ENCODE measurements at places on chromosomes 3 and 15.

- peak; percentile 38 for DNase-seq
These were observed 44.0 kb downstream of the MFSD1 start for GRCh38 chr3:158845765-158846350.

DNA sequence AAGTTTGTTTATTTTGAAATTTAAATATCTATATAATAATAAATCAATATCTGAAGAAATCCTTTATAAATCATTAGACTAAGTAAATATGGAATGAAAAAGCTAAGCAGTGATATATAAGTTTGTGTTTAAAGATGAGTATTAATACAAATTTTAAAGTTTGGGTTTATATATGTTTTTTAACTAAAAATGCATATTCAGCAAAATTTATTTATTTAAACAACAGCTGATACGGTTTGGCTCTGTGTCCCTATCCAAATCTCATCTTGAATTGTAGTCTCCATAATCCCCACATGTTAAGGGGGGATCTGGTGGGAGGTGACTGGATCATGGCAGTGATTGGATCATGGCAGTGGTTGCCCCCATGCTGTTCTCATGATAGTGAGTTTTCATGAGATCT is 580.7 kb upstream of the EPHA6 start:
- DNase-seq: no peak

DNA sequence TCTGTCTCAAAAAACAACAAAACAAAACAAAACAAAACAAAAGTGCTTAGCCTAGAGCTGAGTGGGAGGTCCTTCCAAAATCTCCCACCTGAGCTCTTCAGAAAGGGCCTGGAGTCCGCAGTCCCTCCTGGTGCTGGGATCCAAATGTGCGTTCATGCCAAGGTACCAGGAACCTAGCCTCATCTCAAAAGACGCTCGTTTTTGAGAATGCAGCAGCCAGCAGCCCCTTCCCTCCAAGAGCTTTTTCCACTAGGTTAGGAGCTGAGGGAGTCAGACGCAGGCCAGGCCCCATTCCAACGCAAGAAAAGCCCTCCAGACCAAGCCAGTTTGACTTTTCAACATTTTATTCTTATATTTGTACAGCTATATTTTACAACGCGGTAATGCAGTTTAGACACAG is 18.7 kb upstream of the RTP2 start:
- DNase-seq: no peak

DNA sequence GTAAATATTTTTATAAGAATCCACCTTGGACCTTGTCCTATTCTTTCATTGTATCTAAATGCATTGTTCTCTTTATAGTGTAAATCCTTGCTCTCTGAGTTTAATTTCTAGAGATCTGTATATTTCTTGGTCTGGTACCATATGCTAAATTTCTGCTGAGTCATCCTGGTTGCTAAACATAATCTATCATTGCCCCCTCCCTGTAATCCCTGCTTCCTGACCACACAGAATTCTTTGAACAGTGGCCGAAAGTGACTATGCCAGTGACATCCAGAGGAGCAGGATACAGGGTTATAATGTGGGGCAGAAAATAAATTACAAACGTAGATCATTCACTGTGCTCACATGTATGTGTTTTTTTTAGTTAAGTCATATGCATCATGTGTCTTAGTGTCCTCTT is 143.1 kb downstream of the DIPK2A start:
- DNase-seq: peak; percentile 80

GRCh38 chr15:49383266-49383665 is 39.8 kb upstream of the FGF7 start:
- DNase-seq: no peak

DNA sequence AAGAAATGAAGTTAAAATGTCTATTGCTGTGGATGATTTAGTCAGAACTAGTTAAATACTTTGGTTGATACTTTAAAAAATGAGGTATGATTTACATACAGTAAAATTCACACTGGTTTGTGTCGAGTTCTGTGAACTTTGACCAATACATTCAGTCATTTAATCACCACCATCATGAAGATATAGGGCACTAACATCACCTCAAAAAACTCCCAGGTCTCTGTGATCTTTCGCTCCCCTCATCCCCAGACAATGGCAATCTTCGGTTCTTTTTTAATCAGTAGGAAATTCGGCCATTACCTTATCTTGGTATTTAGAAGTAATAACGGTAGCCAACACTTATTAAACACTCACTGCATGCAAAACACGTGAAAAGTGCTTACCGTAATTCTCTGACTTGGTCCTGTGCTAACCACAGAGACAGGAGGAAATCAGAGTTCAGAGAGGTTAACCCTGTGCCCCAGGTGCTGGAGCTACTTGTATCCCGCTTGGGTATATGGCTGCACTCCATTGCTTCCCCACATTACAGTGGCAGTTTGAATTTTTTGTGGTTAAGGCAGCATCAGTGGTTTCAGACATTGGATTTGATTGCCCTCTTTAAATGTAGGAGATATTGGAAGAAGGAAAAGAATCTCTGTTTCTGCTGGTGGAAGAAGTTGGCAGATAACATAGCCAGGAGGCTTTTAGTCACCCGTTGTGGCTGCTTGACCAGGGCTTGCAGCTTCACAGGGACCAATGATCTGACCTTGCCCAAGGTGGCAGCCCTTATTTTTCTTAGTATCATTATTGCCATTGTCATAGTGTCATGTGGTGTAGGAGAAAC is 4.2 kb downstream of the PLCL2 start:
- DNase-seq: no peak

DNA sequence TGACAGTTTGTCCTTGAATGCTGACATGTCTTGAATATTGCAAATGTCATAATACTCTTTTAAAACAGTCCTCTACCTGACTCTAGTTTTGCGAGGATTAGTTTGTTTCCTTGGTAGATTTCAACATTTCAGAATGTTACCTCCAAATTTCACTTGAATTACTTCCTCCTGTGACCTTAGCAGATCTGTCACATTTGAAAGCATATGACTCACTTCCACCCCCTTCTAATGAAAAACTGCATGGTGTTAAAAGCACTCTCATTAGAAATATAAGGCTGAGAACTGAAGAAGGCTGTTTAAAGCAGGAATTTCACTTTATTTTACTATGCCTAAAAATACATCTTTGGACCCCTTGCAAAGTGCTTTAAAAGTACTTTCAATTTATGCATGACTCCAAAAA is 598.7 kb upstream of the TGFBR2 start:
- peak; percentile 16 for DNase-seq

GRCh38 chr15:67906382-67906781 is 66.5 kb upstream of the RNU6-1 start:
- no peak for DNase-seq

DNA sequence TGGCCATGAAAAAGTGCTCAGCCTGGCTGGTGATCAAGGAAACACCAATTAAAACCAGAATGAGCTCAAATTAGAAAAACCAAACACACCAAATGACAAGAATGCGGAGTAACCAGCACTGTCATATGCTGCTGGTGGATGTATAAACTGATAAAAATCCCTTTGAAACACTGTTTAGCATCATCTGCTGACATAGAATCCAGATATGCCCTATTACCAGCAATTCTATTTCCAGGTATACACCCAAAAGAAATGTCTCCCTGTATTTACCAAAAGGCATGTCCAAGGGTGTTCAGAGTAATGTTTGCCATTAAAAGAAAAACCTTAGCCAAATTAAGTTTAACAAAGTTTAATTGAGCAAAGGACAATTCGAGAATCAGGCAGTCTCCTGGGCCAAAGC is 138.6 kb downstream of the FMN1 start:
- no peak for DNase-seq

DNA sequence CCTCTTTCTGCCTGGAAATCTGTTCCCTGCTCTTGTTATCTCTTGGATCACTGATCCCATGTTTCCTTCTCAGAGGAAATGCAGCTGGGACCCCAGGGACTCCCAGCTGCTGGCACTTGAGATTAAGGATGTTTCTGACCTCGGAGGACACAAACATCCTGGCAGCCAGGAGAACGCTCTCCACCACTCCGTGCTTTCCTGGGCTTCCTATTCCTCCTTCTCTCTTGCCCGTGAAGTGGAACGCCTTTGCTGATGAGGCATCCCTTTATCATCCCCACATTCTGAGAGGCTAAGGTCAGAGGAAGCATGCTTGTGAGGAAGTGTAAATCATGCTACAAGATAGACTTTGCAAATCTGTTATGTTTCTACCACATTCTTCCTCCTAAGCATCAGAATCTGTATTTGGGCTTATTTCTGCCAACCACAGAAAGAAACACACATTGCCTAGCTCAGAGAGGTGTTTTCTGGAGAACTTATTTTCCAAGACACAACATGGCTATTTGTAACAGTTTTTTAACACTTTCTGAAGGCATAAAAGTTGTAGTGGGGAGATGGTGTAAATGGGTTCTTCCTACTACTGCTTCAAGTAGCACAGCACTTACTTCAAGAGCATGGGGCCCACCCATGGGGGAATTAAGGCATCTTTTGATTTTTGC is 25.6 kb upstream of the LDHAL6B start:
- DNase-seq: no peak

DNA sequence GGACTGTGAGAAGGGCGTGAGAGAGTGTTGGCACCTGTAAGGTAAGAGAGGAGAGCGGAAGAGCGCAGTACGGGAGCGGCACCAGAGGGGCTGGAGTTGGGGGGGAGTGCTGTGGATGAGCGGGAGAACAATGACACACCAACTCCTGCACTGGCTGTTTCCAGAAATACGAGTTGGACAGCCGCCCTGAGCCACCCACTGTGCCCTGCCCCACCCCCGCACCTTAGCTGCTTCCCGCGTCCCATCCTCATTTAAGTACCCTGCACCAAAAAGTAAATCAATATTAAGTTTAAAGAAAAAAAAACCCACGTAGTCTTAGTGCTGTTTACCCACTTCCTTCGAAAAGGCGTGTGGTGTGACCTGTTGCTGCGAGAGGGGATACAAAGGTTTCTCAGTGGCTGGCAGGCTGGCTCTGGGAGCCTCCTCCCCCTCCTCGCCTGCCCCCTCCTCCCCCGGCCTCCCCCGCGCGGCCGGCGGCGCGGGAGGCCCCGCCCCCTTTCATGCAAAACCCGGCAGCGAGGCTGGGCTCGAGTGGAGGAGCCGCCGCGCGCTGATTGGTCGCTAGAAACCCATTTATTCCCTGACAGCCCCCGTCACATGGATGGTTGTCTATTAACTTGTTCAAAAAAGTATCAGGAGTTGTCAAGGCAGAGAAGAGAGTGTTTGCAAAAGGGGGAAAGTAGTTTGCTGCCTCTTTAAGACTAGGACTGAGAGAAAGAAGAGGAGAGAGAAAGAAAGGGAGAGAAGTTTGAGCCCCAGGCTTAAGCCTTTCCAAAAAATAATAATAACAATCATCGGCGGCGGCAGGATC is at the start of gene SOX2:
TSS of gene SOX2 (plus strand) at position 601 of the 811 bp plus-strand sequence. CDS start 436 bp downstream, outside the sequence.
- peak; percentile 6 for DNase-seq

GRCh38 chr3:49471856-49472495 is 1.9 kb downstream of the DAG1 start:
- DNase-seq: no peak

Measured in OCI-M1 (cell line).